ENCODE measurements at places on chromosomes 1 and 21.

DNA sequence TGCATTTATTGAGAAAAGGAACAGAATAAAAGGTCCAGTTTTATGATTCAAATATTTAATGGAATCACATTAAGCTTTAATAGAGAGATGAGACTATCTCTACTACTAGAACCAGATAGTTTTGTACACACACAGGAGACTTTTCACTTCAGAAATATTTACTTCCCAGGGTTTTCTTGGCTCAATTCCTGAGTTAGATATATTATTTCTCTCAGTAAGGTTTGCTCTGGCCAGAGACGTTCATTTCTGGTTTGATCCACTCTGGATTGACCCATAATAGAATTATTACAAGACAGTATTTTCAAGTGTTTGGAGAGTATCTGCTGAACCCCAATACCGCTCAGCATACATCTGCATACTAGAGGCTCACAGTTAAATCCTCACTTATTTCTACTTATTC lies 1.3 kb upstream of the RCOR3 start:
- DNase-seq = no peak

GRCh38 chr1:201732351-201732750 lies 96.6 kb upstream of the IPO9 start:
- DNase-seq = no peak

- no peak for DNase-seq
Observed at GRCh38 chr1:119330466-119331189, 38.0 kb upstream of the HAO2 start.

DNA sequence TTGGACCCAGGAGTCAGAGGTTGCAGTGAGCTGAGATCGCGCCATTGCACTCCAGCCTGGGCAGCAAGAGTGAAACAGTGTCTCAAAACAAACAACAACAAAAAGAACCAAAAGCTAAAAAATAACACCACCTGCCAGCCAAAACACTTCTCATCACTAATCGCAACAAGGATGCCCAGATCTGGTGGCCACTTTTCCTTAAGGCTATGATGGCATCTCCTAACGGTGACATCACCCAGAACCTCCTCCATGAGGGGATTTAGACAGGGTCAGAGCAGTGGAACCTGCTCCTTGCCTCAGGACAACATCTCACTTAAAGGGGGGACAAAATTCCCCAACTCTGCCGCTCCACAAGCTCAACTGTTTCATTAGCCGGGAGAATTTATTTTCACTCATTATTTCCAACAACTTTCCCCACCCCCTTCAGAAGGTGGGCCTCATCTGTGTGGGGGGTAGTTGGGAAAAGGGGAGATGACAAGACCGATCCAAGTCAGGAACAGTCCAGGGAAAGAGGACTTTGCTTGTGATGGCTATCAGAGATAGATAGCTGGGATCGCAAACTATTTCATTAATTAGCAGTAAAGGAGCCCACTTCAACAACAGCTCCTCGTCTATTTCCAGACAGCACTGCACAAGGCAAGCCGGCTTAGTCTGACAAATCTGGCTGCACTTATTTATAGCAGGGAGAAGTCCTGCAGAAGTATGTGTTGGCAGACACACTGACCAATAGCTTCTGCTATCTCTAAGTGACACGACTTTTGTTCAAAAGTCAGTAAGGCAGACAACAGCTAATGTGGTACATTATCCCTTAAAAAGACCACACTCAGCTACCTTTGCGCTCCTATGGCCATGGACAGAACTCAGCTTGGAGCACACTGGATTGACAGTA lies 2.6 kb downstream of the PABPC4 start:
- DNase-seq = no peak

GRCh38 chr1:94315552-94316116 lies 78.2 kb upstream of the ARHGAP29 start:
- DNase-seq = no peak

DNA sequence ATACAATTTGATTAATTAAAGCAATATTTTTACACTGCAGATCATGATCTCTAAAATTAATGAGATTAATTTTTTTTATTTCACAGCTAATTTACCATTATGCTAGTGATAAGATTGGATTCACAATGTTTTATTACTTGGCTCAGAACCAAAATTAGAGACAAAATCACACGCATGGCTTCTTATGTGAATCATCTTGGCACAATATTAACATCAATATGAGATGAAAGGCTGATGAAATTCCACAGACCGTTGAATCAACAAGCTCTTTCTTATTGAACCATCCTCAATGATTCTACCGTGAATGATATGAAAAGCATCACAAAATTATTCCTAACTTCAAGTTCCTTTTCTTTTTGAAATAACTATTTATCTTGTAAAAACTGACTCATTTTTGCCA lies 544.9 kb downstream of the KCNT2 start:
- no peak for DNase-seq

DNA sequence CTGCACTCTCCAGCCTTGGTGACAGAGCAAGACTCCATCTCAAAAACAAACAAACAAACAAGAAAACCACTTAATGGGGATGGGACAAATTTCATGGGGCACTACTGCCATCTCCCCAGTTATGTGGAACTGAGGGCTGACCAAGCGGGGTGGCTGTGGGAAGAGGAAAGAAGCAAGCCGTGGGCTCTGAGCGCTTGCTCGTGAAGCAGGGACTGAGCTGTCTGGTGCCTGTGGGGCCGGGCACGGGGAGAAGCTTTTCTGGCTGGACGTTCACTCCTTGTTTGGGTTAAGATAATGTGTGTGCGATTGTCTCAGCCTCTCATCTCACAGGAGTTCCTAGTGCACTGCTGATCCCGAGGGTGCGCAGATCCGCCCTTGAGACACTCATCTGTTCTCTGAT lies 22.0 kb upstream of the KIF26B start:
- DNase-seq = no peak

GRCh38 chr1:164796916-164797315 lies 237.9 kb downstream of the PBX1 start:
- no peak for DNase-seq
